BJ (cell line): ENCODE measurements at places on chromosomes 3 and 15.

- no peak for DNase-seq
These were observed 471.8 kb downstream of the MFSD1 start for GRCh38 chr3:159273608-159274007.

DNA sequence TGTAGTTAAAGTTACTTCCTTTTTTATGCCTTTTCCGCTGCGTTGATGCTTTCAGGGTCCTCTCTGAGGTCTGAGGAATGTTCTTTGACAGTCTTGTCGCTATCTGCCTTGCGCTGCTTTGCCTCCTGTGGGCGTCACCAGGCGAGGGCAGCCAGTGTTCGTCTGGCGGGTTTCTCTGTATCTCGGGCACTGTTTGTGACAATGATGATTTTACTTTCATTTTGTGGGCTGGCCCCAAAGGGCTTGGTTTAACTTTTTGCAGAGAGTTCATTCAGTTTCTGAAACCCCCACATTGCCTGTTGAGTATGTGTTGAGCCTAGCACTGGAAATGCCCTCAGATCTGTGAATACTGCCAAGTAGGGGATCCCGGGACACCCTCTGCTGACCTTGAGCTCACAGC lies 24.6 kb upstream of the SACM1L start:
- DNase-seq = no peak

DNA sequence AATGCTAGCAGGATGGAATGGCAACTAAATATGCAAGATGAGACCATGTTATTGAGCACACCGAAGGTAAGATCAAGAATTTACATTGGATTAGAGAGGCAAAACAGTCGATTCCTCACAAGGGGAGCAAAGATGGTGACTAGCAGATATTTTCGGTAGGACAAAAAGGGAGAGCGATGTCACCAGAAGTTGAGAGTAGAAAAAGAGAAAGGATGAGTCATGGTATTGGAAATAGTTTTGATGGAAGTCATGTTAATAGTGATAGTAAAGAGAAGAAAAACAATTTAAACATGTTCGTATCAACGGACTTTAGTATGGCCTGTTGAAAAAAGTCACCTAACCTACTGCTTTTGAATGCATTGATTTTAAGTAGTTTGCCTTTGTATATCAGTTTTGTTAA lies 55.0 kb downstream of the UBE2E2 start:
- no peak for DNase-seq

- no peak for DNase-seq
These were observed 9.2 kb downstream of the SNAP23 start for GRCh38 chr15:42504631-42505030.

GRCh38 chr3:180762866-180763265 lies 83.6 kb upstream of the CCDC39 start:
- DNase-seq = no peak

GRCh38 chr3:131020122-131020693 lies 6.4 kb downstream of the ASTE1 start:
- DNase-seq = no peak

DNA sequence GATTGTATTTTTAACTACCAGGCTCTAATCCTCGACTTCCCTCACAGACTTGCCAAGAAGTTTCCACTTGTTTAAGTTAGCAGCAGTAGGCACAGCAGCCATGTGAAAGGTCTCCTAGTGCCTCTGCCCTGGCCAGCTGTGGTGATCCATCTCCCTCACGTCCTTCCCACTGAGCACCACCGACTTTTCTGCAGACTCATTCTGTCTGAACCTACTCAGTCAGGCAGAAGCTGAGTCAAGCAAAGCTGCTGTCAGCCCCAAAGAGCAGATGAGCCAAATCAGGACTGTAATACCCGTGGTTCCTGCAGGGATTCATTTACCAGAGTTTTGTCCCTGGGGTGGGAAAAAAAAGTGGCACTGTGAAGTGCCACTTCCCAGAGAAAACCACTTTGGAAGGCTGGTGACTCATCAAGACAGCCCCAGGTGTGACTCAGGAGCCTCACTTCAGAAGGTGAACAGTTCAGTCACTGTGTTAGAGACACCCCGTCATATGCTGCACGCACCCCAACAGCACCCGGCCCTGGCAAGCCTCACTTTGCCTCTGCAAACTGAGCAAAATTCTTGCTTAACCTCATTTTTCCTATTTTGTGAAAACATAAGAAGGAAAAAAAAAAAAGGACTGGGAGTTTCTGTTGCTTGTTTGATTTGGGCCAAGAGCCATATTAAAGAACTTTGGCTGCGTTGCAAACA lies 76.0 kb downstream of the WWTR1 start:
- peak; percentile 46 for DNase-seq

GRCh38 chr15:89104172-89104564 lies 15.9 kb downstream of the ABHD2 start:
- DNase-seq = no peak

DNA sequence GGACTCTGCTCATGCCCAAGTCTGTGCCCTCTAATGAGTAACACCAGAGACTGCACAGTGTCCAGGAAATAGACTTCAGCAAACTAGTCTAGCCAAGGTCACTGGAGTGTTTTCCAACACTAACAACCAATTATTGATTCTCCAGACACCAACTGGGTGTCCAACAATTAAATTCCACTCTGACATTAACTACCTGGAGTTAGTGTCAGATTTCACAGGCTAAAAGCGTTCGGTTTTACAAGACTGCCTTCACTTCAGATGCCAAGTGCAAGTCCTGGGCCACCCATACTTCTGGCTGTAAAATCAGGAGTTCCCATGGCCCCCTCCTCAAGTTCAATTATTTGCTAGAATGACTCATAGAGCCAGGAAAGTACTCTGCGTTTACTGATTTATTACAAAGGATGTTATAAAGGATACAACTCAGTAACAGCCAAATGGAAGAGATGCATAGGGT lies 20.8 kb upstream of the CFAP161 start:
- no peak for DNase-seq

GRCh38 chr3:120481081-120481480 lies 30.3 kb upstream of the FSTL1 start:
- no peak for DNase-seq

DNA sequence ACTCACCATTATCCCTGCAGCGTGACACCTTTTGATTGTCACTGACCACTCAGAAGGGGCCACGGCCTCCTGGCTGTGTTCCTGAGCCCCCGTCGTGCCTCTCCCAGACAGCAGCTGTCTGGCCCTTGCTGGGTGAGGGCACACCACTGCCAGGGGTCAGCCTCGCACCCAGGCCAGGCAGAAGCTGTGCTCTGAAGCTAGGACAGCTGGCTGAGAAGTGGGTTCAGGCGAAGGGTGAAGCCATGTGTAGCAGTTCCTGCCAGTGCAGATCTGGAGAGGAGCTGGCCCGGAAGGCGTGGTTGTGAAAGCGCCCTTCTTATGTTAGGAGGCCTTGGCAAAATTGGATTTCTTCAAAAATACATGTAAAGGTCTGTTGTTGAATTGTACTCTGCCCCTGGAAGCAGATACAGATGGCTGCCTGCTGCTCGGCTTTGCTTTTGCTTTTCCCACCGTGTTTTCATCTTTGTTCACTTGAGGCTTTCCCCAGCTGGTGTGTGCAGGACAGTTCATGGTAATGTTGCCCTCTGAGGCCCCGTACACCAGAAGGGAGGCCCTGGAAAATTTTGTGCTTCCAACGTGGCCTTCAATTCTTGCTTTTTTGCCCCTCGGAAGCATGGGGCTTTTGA lies 49.1 kb downstream of the KLHL25 start:
- DNase-seq = no peak

DNA sequence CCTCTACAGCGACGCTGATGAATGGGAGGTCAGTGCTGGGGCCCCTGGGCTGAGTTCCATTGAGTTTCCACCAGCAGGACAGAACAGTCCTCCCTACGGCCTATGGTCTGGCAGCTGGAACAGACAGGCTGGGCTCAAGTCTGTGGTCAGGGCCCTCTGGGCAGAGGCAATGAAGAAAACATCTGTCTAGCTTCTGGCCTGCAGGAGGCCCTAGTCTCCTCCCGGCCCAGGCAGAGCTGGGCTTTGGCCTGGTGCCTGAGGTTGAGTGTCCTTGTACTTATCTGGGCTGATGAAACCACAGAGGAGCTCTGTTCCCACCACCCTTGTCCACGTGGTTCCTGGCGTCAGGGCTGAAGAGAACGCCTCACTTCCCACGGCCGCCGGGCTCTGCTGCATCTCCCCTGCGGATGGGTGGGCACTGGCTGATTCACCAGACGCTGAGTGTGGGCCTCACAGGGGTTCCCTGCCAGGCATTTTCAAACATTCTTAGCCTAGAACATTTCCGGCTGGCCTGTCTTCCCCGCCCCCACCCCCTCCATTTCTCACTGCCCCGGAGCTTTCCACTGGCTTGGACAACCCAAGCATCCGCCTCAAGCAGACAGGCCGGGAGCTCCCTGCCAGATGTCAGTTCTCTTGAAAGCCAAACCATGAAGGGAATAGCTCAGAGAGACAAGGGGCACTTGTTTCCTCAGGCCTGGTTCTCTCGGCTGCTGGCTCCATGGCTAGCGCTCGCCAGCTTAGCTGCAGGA lies 20.3 kb downstream of the PPCDC start:
- DNase-seq = peak; percentile 98
